ENCODE measurements at places on chromosomes 3 and 15. TPM values are rescaled to one million over a fixed set of nuclear protein-coding genes. Genes with fewer than 3 reads are reported as not detected.

Gene TAGLN3
- total RNA-seq, result not detected

Gene MLF1
- 8.8 TPM for total RNA-seq

Gene PRSS50
- not detected for total RNA-seq

Gene MYL3
- 3.0 TPM for total RNA-seq

Gene SH3GL3
- 0.48 TPM for total RNA-seq

Gene RLBP1
- not detected for total RNA-seq

Gene DNAJB8
- total RNA-seq, result not detected

Gene MAP1A
- total RNA-seq, result 36.4 TPM

Data from aorta (tissue), 5 donors.